ENCODE measurements at places on chromosomes 11 and 22.

DNA sequence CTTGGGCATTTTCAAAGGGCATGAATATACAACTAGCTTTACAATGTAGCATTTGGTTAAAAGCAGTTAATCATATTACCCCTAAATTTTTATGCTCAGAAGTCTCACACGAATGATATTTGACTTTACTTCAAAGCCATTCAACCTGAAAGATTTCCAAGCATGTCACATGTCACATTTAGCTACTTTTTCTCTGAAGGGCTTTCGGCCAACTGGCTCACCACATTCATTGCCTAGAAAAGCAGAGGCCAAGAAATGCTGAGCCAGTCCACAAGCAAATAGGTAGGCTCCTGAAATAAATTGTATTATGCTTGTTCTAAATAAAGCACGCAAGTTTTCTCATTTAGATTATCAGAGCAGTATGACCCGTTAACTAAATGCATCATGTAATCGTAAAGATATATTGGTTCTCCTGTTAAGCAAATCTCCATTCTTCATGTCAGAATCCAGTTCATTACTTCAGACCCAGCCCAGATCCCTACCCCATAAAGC is 30.6 kb downstream of the PAX6 start:
- no peak for DNase-seq

DNA sequence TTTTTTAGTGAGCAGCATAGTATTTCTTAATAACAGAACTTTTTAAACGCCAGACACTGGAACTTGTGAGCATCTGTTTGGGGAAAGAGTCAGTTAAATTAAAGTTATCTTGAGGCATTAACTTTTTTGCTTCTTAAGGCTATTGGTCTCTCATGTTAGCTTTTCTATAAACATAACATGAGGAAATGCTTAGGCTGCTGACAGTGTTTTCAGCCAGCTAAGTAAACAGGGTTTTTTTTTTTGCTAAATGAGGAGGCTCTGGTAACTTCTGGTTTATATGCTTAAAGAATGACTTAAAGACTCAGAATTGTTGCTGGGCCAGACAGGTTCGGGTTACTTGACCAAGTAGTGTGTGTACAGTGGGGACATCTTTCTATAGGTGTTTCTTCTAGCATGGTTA is 95.8 kb upstream of the ALKBH3 start:
- DNase-seq: no peak

DNA sequence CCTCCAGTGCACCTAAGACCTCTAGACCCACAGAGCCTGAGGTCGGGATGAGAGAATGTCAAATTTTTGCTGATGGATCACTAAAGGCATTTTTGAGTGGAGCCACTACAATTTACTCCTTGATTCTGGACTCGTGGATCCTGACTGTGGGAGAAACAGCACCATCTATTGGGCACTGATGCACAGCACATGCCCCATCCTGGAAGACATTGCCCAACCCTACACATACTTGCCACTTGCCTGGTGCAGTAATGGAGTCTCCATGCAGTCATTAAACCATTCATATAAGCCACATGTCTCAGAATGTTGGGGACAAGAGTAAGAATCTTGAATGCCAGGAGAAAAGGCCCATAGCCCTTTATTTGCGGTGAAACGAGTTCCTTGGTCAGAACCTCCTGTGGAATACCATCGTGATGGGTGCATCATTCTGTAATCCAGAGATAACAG is 103.9 kb downstream of the GGTLC2 start:
- no peak for DNase-seq

- no peak for DNase-seq
Measured at GRCh38 chr11:11267312-11267711, 85.7 kb downstream of the CSNK2A3 start.

Measured in stimulated activated naive CD4-positive, alpha-beta T cell treated with Interleukin-2 at 50 U/mL for 16 hours (primary cell).